ENCODE measurements at places on chromosomes 4 and X. TPM values are rescaled to one million over a fixed set of nuclear protein-coding genes. Genes with fewer than 3 reads are reported as not detected.

Gene RTL3
- polyA plus RNA-seq, result 0.53 TPM

Gene ZNF630
- polyA plus RNA-seq, result 6.6 TPM

Gene YTHDC1
- polyA plus RNA-seq, result 86.6 TPM

Gene XAGE1A
- polyA plus RNA-seq, result not detected

Gene SMPX
- 1.1 TPM for polyA plus RNA-seq

Gene TMPRSS11F
- polyA plus RNA-seq, result not detected

Gene MAP7D2
- polyA plus RNA-seq, result 1.7 TPM

Gene PASD1
- polyA plus RNA-seq, result 0.02 TPM

Gene LINC00632
- polyA plus RNA-seq, result 2.3 TPM

Gene ARMCX2
- 48.0 TPM for polyA plus RNA-seq

Gene FOXO4
- polyA plus RNA-seq, result 33.1 TPM

Gene ASB9
- 2.1 TPM for polyA plus RNA-seq

Gene TRIM75
- polyA plus RNA-seq, result not detected

Gene TMSB15B
- polyA plus RNA-seq, result 5.5 TPM

Gene AWAT2
- 0.10 TPM for polyA plus RNA-seq

Gene ITIH6
- 0.05 TPM for polyA plus RNA-seq

Gene PPP4R3C
- polyA plus RNA-seq, result not detected

Gene PHKA1
- polyA plus RNA-seq, result 4.6 TPM

Gene ZNF157
- 0.13 TPM for polyA plus RNA-seq

Gene CD38
- polyA plus RNA-seq, result 0.25 TPM

Gene STOX2
- polyA plus RNA-seq, result 3.8 TPM

Gene UGT2B7
- not detected for polyA plus RNA-seq

Gene C4orf51
- polyA plus RNA-seq, result not detected
